ENCODE measurements at places on chromosomes 16 and 17.
A peak's percentile ranks its signal among the peaks of the same experiment; 100 is the strongest.

DNA sequence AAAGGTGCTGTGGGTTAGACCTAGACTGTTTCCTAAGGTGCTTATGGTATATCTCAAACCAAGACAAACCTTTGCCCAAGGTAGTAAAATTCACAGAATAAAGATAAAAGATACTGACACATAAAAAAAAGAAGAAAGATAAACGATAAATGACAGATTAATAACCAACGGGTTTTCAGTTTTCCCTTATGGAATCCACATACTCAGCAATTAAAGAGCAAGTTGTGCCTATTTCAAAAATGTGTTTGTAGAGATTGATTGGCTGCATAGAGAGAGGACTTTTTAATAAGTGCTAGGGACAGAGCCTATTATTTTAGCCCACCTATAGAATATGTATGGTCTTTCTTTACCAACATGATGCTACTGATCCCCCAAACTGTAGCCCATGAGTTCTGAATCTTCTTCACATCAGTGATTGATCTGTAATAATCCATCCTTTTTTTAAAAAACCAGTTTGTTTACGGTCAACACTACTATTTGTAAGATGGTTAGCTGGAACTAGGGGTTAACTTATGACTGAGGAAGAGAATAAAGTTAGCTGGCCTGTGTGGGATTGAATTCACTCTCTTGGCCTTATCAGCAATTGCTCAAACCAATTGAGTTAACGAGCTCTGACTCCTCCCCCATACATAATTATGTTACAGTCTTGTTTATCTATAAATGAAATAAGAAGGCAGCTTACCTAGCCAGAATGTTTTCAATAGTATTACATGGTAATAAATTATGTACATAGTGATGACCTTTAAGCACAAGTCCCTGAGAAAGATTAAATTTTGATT is 53.8 kb downstream of the SNX11 start:
- DNase-seq = no peak

GRCh38 chr16:16186820-16187219 is 36.5 kb downstream of the ABCC6 start:
- DNase-seq = no peak

DNA sequence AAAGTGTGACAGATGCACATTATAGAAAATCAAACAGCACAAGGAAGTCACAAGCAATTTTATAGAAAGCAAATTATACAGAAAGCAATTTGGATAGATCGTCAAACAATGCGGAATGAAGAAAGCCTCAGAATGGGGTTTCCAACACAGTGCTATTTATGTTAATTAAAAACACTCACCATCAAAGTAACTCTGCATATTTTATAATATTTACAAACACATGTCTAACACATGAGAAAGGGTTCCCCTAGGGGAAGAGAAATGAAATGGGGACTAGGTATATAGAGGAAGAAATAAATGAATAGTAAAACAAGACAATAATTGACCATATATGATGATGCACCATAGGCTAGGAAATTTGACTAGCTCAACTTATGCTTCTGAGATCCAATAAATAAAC is 171.2 kb upstream of the XYLT1 start:
- no peak for DNase-seq

- DNase-seq = no peak
Observed at GRCh38 chr17:34840750-34841149, 120.5 kb downstream of the CCT6B start.

GRCh38 chr16:80191928-80192327 is 348.9 kb upstream of the DYNLRB2 start:
- DNase-seq = no peak

- peak; percentile 47 for DNase-seq
Observed at GRCh38 chr17:78241277-78242023, 10.0 kb downstream of the TMEM235 start.

Measured in IMR-90 (cell line).